Effector memory CD4-positive, alpha-beta T cell (primary cell): ENCODE measurements at places on chromosomes 1 and 21.

GRCh38 chr21:16194095-16194787 lies 464.5 kb downstream of the USP25 start:
- no peak for DNase-seq

DNA sequence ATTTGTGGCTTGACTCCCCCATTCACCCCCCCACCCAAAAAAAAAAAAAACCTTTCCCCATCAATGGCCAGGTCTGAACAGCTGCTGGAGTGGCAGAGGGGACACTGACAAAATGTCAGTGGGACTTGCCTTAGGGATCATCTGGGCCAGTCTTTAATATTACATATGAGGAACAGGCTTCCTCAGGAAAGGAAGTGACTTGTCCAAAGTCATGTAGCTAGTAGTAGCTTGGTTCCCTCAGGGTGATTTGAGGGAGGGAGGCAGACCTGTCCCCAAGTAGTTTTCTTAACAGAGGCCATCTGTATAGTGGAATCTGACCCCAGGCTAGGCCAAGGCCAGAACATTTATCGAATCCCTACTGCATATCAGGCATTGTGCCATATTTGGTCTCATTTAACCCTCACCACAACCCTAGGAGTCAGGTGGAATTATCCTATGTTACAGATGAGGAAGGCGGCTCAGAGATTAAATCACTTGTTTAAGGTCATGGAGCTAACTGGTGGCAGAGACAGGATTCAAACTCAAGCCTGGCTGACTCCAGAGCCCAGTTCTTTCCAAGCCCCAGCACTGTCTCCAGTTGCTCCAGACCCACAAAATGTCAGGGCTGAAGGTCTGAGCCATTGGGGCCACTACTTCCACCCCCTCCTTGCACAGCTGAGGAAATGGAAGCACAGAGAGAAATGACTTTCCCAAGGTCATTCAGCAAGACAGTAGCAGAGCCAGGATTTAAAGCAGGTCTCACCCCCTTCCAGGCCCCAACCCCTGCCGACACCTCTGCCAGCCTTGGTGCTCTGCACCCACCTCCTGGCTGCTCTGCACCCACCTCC lies 10.4 kb downstream of the ZBTB7B start:
- no peak for DNase-seq

- DNase-seq, result no peak
Observed at GRCh38 chr1:222561656-222562055, 13.8 kb upstream of the HHIPL2 start.

DNA sequence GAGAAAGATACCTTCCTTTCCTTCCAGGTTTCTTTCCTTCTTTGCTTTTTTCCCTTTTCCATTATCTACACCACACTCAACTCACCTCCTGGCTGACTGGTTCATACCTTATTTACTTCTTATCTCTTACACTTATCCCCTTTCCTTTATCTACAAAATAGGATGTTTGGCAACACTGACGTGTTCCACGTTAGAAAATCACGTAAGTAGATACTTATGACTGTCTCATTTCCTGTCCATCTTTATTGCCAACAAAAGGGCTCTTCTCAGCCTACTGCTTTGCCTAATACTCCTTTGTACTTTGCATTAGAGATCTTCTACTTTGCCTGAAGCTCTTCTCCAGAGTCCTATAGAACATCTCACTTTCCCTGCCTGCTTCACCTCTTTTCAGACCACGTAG lies 25.1 kb downstream of the SYNJ1 start:
- DNase-seq, result no peak

DNA sequence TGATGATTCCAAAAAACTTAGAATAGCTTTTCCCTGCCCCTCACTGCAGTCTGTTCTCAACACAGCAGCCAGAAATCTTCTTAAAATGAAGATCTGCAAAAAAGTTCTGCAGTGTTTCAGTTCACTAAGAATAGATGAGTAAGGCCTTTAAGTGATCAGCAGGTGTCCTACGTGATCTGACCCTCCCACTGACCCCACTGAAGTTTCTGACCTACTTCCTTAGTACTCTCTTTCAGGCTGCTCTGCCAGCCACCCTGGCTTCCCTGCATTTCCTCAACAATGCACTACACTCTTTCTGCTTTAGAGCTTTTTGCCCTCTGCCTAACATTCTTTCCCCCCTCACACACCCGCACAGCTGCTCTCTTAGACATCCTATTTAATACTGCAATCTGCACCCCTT lies 182.5 kb downstream of the AKT3 start:
- no peak for DNase-seq

DNA sequence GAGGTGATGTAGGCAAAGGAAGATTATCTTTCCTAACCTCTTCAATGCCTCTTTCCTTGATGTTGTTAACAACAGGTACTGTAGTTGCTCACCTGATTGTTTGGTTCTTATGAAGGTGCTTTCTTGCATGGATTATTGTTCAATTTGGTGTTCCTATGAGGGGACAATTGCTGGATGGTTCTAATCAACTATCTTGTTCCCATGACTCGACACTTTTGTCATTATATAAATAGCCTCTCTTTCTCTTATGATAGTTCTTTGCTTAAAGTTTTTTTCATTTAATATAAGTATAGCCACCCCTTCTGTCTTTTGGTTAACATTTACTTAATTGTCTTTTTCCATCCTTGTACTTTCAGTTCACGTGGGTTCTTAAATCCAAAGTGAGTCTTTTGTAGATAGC lies 35.5 kb downstream of the OR10R2 start:
- DNase-seq, result no peak

DNA sequence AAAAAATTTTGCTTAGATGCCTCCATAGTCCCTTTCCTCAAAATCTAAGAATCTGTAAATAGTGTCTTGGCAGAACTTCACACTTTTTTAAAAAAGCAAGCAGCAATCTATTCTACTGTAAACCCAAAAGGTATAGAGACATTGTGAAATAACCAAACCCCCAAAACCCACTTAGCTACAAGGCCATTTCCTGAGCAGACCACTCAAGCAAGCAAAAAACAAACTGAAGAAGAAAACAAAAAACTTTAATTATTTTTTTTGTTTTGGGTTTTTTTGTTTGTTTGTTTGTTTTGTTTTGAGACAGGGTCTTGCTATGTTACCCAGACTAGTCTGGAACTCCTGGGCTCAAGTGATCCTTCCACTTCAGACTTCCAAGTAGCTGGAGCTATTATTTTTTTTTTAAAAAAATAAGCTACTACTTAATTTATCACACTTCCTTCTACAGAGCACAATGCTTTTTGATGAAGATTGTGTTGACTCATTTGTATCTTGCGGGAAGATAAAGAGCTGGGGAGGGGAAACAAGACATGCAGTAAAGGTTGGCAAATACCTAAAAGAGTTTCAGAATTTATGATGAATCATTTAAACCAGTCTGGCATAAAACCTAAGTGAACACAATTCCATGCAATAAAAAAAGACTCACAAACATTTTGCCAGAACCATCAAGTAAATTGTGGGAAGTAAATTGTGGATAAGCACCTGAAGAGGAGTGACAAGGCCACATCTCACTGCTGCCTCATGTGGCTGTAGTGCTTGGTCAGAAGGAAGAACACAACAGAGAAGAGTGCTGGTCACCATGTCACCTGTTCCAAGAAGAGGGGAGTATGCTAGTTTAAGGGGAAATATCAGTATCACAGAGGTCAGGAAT lies 2.7 kb upstream of the PTPN22 start:
- DNase-seq, result no peak

DNA sequence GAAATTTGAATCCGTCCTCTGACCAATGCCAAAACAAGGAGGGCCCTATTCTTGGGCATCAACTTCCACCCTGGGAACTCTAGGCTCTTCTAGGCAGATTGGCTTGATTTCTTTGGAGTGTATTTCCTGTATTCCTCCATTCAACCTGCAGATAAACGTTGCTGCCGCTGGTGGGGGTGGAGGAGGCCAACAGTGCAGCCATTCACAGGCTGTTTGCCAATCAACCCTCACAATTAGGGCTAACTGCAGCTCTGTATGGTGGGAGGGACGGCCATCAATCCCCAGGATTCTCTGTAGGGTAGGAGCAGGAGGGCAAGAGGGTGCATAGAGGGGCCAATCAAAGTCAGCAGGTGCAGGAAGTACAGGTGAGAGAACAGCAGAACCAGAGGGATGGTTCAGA lies 273.1 kb upstream of the PROX1 start:
- DNase-seq, result no peak

GRCh38 chr1:209672705-209673630 lies 2.2 kb upstream of the G0S2 start:
- no peak for DNase-seq

DNA sequence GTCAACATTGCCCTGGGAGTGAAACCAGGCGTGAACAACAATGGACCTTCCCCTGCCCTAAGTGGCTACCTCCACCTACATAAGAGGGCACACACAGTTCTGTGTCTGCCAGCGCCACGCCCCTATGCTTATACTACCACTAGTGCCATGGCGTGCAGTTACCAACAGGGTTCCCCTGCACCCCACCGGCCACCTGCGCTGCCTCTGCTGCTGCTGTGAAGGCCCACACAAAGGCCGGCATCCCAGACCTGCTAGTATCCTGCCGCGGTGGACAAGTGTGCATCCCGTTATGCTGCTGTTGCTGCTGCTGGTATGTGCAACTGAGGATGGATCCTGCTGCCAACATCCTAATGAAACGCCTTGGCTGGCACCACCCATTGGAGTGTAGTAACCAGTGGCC lies 75.7 kb downstream of the INTS7 start:
- no peak for DNase-seq

GRCh38 chr1:115296981-115297380 lies 41.1 kb downstream of the NGF start:
- DNase-seq, result no peak
